ENCODE measurements at places on chromosomes 4 and X.
A peak's percentile ranks its signal among the peaks of the same experiment; 100 is the strongest.

- no peak for DNase-seq
Measured at GRCh38 chr4:158111241-158111640, 61.6 kb downstream of the GASK1B start.

DNA sequence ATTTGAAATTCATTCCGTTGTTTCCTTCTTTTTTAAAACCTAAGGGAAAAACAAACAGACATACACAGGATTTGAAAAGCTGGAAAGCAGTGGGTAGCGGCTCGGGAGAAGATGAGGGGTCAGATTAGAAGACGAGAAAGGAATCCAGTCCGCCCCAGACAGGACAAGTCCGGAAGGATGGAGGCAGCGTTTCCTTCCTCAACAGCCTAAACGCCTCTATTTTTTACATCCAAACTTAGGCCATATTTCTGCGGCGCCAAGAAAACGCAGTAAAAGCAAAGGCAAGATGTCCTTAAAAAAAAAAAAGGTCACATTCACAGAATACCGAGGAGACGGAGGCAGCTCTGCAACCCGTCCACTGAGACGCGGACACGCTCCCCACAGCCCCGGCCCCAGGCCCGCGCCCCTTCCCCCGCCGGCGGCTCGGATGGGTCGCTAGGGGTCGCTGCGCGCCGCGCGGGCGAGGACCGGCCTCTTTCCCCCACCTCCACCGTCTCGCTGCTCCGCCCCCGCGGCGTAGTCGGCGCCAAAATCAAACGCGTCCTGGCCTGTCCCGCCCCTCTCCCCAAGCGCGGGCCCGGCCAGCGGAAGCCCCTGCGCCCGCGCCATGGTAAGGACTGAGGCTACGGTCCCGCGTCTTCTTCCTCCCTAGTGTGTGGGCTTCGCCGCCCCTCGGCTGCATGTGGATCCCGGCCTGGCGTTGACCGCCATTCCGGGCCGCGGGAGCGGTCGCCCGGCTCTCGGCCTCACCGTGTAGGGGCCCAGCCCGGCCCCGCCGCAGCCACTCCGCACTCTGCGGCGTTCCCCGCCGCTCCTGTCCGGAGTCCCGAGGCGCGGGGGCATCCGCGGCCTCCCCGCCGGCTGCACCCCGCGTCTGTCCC lies at the start of gene MND1:
MND1 (plus strand) TSS at position 558 of the 881 bp plus-strand sequence; CDS start at position 608, 50 bp downstream.
- peak; percentile 68 for DNase-seq

DNA sequence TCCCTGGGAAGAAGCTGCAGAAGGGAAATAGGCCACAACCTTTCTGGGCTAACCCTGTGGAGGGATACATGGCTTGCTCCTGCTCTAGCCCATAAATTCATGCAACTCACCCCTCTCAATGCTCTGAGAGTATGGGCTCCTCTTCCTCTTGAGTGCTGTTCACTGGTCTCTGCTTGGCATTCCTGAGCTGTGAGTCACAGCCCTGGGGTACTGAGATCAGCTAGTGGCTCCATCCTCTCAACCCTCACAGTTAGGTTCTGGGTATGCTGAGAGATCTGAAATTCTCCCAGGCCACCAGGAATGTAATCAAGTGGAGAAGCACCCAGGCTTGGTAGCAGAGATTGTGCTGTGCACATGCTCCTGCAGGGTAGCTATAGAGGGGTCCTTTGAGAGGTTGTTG lies 60.6 kb upstream of the SPANXN2 start:
- no peak for DNase-seq

DNA sequence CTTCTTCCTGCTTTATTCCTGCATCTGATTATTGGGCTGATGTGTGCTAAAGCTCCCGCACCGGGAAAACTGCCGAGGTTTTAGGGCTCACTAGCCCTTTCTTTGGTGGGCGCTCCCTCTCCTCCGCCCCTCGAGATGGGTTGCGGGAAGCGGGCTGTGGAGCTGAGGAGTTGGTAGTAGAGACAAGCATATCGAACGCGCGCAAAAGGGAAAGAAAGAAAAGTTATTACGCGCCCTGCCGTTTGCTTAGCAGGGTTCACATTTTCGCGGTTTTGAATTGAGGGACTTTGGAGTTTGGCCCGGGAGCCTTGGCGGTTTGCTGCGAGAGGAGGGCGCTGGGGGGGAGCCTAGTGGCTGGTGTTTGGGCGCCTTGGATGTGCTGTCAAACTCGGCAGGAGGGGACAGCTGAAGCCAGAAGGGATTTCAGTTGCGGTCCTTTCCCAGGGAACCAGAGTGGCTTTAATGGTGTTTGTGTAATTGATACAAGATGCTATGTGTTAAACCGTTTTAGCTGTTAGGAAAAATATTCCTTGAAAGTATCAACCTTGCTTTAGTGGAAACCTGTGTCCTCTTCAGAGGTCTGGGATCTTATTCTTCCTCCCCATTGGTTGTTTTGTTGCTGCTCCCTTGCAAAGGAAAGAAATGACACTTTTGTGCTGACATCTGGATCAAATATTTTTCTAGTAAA lies 1.1 kb downstream of the GAB1 start:
- DNase-seq: no peak

- DNase-seq: peak; percentile 18
Measured at GRCh38 chr4:89196745-89197144, 85.4 kb downstream of the TIGD2 start.

GRCh38 chr4:3636646-3637320 lies 104.6 kb upstream of the LRPAP1 start:
- DNase-seq: no peak

DNA sequence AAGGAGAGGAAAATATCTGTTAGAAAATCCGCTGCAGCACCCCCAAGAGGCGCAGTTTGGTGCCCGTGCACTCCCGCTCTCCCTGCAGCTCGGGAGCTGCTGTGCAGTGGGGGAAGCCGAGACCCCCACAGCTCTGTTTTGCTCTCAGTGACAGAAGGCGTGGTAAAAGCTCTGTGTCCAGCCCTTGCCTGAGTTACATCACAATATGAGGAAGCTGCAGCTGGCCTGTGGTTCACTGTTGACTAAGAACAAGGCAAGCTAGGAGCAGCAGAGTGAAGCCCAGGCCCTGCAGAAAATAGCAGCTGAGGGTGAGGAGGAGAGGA lies 88.5 kb upstream of the ADRA2C start:
- no peak for DNase-seq

- DNase-seq: no peak
Measured at GRCh38 chr4:137892134-137892533, 350.0 kb downstream of the SLC7A11 start.

- peak; percentile 88 for DNase-seq
Measured at GRCh38 chr4:184807797-184808712, 17.7 kb downstream of the ACSL1 start.

All from NCI-H1092 treated with DMSO at 0.1 percent for 48 hours (cell line).